ENCODE measurements at places on chromosomes 1 and 21.

GRCh38 chr1:224506141-224506814 lies 71.7 kb upstream of the WDR26 start:
- DNase-seq: no peak

- no peak for DNase-seq
These were observed 24.4 kb upstream of the BCAR3 start for GRCh38 chr1:93705892-93706500.

DNA sequence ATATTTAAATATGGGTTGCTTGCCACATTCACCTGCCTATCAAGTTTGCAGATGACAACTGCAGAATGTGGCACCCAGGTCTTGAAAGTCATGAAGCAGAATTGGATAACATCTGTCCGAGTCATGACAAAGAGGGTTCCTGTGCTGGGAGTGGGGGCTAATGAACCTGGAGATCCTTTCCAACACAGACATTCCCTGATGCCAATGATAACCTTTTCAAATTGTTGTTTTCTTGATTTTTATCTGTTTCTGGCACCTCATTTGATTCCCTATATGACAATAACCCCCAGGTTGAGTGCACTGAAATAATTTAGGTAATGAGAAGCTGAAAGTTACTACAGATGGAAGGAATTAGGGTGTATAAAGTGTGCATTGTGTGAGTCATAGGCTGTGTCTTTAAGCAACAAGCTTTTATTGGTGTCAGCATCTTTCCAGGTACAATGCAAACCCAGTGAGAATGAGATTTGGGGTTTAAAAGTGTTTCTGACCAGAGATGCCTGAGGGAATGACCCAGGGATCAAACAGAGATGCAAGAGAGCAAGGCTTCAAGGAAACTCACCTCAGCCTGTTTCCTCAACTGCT lies 32.0 kb upstream of the IL10 start:
- DNase-seq: no peak

DNA sequence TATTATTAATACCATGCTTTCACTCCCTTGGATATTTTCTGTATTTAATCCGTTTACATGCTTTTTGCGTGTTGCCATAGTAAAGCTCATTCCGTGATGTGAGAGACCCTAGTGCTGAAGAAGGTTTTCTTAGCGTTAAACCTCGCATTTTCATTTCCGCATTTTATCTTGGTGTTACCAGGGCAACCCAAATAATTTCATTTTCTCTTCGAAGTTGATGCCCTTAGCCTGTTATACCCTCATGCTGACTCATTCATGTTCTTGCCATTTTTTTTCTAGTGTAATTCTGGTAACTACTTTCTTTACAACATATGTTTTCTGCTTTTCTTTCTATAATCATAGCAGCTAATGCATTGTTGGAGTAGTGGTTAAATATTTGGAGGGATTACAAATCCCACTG lies 37.2 kb downstream of the LRRC8C start:
- DNase-seq: no peak

- DNase-seq: no peak
These were observed 73.0 kb downstream of the DAP3 start for GRCh38 chr1:155761736-155762405.

DNA sequence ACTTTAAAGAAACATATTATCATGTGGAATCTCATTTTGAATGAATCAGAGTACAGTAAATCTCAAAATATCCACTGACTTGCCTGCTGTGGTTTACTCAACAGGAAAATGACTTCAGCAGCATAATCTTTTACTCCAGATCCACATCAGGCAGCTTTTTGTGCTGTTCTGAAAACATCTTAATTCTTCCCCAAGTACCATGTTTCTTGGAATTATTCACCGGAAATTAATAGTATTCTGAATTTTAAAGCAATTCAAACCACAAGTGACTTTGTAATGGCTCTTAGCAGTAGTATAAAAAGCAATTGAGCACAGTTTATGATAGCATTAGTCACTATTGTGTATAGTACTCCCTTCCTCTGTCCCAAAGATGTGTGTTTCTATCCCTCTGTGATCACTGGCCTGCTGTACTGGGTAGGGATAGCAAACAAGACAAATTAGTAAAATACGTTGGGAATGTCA lies 64.2 kb upstream of the ERRFI1 start:
- peak; percentile 63 for DNase-seq

GRCh38 chr1:31183927-31184554 lies 55.6 kb downstream of the NKAIN1 start:
- peak; percentile 26 for DNase-seq

DNA sequence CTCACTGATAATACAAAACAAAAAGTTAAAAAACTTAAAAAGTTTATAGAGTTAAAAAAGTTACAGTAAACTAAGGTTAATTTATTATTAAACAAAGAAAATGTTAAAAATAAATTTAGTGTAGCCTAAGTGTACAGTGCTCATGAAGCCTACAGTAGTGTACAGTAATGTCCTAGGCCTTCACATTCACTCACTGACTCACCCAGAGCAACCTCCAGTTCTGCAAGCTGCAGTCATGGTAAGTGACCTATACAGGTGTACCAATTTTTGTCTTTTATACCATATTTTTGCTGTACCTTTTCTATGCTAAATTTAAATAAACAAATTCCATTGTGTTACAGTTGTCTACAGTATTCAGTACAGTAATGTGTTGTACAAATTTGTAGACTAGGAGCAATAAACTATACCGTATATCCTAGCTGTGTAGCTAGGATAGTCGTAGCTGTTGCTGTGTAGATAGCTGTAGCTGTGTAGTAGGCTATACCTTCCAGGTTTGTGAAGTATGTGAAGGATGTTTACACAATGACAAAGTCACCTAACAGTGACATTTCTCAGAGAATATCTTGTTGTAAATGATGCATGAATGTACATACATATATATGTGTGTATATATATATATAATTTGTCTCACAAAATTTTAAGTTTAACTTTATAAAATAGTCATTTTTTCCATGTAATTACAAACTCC lies 140.2 kb downstream of the TGFB2 start:
- no peak for DNase-seq

- DNase-seq: no peak
These were observed 54.0 kb downstream of the PIK3CD start for GRCh38 chr1:9705337-9706093.

DNA sequence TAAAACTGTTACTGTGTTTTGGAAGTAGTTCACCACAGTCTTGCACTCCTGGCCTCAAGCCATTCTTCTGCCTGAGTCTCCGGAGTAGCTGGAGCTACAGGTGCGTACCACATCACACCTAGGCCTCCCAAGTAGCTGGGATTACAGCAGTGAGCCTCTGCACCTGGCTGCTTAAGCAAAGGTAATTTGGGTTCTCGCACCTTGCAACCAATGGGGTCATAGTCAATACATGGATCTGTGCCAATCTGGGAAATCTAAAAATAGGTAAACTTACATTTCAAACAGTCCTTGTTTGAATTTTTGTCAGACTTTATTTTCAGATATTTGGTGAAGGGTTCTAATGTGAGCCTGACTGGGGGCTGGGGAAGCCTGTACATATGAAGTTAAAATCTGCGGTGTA lies 466.5 kb downstream of the PCP4 start:
- no peak for DNase-seq

DNA sequence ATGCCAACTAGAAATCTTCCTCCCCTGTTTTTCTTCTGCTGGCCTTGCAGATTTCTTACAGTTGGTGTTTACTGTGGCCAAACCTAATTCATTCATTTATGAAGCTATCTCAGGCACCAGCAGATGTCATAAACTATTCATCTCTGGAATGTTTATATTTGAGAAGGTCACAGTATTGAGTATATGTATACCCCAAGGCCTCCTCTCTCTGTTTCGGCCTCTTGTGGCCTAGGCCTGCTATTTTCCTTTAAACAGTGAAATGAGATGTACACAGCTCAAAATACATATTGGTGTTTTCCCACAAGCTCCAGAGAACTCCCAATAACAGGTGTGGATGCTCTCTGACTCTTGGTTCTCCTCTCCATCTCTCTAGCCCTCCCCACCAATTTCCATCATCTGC lies 520.7 kb upstream of the CAMK1G start:
- no peak for DNase-seq

- no peak for DNase-seq
These were observed 1433.1 kb downstream of the PLA2G4A start for GRCh38 chr1:188261849-188262248.

DNA sequence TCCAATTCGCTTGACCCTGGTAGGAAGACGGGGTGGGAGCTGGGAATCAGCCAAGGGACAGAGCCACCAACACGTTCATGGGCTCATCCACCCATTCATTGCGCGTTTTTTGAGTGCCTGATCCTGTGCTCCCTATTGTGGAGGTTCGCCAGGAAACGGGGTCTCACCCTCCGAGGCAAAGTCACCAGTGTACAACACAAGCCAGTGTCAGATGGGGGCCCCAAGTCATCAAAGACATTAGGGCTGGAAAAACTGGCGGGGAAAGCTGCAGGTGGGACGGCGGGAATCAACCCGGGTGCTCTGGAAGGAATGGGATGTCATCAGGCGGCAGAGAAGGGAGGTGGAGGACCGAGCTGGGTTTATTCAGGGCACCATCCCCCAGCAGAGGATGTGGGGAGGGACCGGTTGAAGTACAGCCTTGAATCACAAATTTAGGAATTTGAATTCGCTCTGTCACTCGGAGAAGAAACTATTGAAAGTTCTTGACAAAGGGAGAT lies 667 bp upstream of the NID1 start:
- DNase-seq: no peak

GRCh38 chr21:31204801-31205200 lies 139.3 kb downstream of the TIAM1 start:
- DNase-seq: no peak

DNA sequence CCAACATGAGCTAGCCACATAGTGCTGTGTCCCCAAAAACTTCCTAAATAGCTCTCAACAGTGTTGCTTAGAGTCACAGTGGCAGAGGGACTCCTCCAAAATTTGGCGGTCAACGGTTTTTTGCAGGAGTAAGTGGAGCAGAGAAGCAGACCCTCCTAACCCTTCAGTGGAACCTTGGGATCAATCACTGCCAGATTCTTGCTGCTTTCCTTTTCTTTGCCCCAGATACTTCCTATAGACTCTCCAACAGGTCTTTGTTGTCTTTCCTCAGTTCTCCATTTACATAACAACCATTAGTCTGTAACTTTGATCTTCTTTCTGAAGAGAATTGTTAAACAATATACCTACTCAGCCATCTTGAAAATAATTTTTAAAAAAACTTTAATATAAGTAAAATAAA lies 556.1 kb downstream of the BRINP3 start:
- DNase-seq: no peak

Measured in DMS79 (cell line).